GM04504 (cell line): ENCODE measurements at places on chromosomes 1 and 21.
A peak's percentile ranks its signal among the peaks of the same experiment; 100 is the strongest.

DNA sequence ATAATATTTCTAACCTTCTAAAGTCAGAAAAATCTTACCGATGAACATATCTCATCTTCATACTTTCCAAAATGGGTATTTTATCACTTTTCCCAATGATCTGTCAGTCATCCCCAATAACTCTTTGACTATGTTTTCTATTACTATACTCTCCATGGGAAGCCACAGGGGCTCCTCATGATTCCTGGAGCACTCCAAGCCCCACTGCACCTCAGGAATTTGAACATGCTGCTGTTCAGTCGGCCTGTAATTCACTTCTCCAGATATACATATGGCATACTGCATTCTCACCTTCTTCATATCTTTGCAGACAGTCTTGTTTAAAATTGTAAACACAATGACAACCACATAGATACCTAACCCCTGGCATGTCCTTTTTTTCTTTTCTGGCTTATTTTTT is 333.0 kb downstream of the BRINP3 start:
- no peak for DNase-seq

DNA sequence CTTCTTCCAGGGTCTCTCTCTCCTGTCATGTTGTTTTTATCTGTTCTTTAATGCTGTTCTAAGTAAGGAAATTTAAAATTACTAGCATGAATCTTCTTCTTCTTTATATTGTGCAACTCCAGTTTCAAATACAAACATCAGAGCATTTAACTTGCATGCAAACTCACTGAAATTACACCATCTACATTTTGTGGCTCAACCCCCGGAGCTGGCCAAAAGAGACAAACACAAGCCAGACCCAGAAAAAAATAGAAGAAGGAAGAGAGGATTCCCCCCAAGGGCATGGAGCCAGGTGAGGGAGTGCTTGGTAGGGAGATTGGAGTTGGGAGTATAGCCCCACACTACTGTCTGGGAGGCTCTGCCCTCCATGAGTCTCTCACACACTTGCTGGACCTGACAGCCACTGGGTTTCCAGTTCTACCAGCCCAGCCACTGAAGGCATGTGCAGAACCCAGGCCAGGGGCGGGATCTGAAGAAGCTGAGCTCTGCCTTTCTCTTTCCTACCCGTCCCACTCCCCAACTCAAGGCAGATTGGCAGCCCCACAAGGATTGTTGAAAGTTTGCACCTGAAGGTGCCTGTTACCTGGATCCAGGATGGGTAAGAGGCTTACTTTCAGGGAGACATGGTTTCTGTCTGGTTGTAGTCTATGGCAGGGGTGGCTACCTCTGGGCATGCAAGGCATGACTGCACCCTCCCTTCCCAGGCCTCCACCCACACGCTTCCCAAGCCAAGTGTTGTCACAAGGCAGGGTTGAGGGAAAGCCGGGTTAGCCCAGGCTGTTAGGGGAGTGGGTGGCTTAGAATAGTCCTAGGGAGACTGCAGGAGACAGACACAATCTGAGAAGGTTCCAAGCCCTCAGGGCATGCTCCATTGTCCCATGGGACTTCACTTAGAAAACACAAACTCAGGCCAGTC is 297.2 kb downstream of the TGFB2 start:
- no peak for DNase-seq

DNA sequence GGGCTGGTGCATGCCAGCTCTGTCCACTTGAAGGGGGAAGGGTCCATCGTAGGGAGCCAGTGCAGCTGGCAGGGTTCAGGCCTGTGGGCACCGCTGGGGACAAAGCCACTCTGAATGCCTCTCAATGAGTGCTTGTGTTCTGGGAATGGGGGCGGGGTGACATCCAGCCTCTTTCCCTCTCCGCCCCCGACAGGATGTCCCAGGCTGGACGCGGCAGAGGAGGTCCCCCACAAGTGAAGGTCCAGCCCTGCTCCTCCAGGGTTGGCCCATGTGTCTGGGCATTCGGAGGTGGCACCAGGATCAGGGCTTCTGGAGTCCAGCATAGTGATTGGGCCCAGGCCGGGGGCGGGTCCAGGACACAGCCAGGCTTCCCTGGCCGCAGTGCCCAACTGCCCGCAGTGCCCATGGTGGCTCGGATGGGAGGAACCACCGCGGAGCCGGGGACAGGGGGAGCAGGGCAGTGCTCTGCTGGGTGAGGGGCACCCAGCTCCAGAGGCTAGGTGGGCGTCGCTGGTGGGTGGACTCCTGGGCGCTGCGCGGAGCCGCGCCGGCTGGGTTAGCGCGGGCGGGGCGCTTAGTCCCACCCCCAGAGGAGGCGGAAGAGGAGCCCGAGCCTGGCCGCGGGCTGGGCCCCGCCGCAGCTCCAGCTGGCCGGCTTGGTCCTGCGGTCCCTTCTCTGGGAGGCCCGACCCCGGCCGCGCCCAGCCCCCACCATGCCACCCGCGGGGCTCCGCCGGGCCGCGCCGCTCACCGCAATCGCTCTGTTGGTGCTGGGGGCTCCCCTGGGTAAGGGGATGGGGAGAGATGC is at the start of gene SHISA4:
SHISA4 (plus strand) TSS at position 617 of the 808 bp plus-strand sequence; CDS start at position 714, 97 bp downstream.
- DNase-seq, result no peak

DNA sequence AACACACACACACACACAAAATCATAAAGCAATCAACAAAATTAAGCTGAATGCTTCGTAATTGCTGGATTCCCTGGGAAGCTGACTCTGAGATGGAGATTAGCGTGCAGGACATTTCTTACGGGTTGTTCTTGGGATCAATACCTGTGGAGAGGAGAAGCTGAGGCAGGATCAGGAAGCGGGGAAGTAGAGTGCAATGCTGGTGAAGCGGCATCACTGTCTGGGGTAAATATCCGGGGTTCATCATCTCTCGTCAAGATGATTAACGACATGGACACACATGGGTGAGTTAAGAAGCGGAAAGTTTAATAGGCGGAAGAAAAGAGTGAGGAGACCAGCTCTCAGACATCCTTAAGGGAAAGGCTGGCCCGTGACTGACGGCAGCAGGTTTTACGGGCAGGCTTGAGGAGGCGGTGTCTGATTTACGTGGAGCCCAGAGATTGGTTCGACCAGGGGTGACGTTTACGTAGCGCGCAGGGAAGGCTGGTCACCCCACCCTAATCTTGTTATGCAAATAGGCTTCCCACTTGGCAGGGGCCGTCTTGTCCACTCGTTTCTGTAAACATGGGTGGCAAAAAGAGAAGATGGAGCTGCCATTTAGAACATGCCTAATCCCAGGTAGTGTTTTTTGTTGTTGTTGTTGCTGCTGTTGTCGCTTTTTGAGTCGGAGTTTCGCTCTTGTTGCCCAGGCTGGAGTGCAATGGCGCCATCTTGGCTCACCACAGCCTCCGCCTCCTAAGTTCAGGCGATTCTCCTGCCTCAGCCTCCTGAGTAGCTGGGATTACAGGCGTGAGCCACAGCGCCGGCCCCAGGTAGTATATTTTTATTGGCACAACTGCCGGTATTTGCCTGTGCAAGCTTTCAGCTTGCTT is 135.6 kb upstream of the KCNJ15 start:
- no peak for DNase-seq

- no peak for DNase-seq
These were observed 231.7 kb downstream of the KCNJ6 start for GRCh38 chr21:37684547-37684946.

GRCh38 chr1:161763522-161764098 is 2.5 kb upstream of the ATF6 start:
- DNase-seq, result no peak

- DNase-seq, result no peak
These were observed 65.3 kb upstream of the PSEN2 start for GRCh38 chr1:226804907-226805759.

DNA sequence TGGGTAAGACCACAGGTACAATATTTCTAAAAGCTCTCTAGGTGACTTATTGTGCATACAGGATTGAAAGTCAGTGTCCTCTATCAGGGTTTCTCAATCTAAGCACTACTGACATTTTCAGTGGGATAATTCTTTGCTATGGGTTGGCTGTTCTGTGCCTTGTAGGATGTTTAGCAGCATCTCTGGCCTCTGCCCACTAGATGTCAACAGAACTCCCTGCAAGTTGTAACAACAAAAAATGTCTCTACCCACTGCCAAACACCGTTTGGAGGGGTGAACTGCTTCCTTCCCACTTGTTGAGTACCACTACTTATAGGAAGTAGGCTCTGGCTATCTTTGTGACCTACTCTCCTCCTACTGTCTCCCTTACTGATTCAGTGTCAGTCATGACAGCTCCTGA is 90.1 kb upstream of the ZRANB2 start:
- DNase-seq, result no peak

DNA sequence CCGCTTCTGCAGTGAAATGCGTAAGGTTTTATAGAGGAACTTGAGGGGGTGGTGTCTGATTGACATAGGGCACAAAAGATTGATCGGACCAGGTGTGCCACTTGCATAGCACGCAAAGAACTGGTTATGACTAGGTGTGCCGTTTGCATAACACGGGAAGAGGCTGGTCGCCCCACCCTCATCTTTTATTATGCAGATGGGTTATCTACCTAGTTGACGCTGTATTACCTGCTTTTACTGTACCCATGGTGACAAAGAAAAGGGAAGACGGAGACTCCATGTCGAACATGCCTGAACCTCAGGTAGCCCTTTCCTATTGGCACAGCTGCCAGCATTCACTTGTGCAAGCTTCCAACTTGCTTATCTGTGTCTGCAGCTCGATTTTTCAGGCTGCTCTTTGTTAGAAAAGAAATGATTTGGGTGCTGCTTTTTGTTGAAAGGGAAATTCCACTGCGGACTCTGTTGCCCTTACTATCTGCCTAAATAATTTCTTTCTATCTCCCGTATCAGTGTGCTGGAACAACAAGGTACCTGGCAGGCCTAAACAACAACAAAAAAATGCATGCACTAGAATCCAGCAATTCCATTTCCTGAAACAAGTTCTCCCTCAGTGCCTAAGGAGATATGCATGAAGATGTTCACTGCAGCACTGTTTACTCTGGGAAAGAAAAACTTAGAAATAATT is 194.4 kb upstream of the KAZN start:
- DNase-seq, result no peak

DNA sequence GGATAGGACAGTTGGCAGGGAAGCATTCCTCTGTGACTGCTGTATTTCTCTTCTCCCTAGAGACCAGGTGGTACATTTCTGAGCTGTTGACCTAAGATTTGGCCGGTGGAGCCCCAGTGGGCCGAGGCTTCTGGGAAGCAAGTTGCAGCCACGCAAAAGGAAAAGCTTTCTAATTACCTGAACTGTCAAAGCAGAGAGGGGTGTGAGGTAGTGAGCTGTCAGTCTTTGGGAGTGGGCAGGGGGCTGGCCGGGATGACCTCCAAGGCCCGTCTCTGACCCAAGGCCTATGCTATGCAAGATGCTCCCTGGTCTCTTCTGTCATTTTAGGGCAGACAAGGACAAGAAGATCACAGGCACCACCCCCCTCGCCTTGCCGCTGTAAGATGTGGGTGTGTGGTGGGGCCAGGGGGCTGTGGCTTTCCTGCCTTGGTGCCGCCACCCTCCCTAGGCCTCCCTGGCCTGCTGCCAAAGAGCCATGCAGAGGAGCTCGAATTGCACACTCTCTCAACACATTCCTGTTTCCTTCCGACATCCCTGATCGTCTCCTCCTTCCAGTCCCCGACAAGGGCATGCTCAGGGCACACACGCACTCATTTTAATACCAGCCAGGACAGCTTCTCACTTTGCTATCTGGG is 7.7 kb downstream of the PADI1 start:
- DNase-seq, result no peak

DNA sequence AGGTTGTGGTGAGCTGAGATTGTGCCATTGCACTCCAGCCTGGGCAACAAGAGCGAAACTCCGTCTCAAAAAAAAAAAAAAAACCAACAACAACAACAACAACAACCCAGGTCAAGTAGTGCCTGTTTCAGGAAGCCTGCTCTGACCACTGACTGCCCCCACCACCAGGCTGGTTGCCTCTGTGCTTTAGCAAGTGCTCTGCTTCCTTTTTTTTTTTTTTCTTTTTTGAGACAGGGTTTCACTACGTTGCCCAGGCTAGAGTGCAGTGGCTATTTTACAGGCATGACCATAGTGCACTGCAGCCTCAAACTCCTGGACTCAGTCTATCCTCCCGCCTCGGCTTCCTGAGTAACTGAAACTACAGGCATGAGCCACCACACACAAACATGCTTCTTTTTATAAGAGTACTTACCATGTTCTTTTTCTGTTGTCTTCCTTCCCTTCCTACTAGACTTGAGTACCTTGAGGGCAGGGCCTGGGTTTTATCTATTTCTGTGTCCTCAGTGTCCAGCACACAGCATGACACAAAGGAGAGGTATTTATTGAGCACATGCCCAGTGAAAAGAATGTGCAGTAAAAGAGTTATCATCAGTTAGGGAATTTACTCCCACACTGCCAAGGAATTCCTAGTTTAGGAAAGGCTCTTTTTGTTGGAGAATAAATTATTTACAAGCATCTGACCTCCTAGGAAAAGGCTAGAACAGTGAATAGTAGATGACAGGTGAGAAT is 9.9 kb upstream of the COA7 start:
- DNase-seq, result peak; percentile 47

DNA sequence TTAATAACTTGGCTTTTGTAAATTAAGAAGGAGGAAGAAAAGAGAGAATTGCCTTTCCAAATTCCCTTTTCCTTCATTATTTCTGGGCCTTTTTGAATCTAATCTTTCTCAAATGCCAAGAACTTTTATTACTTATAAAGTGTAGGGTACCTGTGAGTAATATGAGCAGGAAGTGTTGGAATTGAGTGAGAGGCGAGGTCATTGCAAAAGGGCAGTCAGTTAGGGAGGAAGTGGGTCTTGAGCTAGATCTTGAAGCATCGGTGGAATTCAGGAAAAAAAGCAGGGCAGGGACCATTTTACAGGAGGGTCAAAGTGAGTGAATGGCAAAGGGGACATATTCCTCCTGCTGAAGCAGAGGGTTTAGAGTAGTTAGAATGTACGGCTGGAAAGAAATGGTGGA is 23.4 kb downstream of the DDI2 start:
- DNase-seq, result no peak

DNA sequence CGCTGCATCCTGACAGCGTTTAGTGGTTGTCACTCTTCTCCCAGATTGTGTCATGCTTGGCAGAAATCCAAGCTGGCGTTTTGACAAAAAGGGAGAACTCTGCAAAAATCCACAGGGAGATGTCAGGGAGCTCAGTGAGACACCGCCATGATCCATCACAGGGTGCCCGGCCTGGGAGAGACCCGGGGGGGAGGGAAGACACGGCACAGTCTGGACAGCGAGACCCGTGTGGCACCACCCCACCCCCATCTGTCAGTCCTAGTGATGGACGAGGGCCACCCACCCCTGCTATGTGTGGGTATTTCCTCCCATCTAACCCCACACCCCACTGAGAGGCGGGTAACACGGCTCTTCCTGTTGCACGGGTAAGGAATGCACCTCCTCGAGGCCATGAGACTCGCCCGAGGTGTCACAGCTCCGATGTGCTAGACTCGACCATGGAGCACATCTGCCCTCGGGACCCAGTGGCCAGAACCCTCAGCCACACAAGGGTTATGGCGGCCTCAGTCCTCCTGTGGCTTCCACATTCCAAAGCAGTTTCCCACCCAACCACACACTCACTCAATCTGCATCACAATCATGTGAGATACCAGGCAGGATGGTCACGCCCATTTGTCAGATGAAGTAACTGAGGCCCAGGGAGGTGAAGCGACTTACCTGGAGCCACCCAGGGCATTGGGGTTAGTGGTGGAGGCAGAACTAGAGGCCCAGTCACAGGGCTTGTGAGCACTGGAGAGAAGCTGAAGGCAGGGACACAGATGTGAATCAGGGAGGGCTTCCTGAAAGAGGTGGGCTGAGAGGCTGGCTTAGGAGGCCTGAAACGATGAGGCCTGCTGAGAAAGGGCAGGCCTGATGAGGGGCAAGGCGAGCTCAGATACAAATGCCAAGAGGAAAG is 688.5 kb downstream of the MATN1 start:
- no peak for DNase-seq
